ENCODE measurements at places on chromosomes 2 and 18. TPM values are rescaled to one million over a fixed set of nuclear protein-coding genes. Genes with fewer than 3 reads are reported as not detected.

GRCh38 chr2:10963155-10963554, 51.4 kb downstream of the KCNF1 start:
- no peak for DNase-seq

- no peak for DNase-seq
Measured at GRCh38 chr2:29576231-29576630, 345.2 kb downstream of the ALK start.

DNA sequence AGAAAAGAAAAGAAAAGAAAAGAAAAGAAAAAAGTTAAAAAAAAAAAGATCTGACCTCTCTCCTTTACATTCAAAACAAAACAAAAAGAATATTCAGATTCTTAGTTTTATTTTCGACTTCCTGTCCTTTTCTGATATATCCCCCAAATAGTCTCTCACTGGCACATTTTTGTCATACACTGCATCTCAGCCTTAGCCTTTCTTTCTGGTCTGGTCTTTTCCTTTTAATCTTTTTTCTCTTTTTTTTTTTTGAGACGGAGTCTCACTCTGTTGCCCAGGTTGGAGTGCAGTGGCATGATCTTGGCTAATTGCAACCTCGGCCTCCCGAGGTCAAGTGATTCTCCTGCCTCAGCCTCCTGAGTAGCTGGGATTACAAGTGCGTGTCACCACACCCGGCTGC, 1.6 kb upstream of the RIOK3 start:
- DNase-seq: no peak

GRCh38 chr18:77544792-77545191, 295.1 kb downstream of the GALR1 start:
- no peak for DNase-seq

GRCh38 chr2:232028071-232028470, 66.6 kb downstream of the DIS3L2 start:
- DNase-seq: no peak

DNA sequence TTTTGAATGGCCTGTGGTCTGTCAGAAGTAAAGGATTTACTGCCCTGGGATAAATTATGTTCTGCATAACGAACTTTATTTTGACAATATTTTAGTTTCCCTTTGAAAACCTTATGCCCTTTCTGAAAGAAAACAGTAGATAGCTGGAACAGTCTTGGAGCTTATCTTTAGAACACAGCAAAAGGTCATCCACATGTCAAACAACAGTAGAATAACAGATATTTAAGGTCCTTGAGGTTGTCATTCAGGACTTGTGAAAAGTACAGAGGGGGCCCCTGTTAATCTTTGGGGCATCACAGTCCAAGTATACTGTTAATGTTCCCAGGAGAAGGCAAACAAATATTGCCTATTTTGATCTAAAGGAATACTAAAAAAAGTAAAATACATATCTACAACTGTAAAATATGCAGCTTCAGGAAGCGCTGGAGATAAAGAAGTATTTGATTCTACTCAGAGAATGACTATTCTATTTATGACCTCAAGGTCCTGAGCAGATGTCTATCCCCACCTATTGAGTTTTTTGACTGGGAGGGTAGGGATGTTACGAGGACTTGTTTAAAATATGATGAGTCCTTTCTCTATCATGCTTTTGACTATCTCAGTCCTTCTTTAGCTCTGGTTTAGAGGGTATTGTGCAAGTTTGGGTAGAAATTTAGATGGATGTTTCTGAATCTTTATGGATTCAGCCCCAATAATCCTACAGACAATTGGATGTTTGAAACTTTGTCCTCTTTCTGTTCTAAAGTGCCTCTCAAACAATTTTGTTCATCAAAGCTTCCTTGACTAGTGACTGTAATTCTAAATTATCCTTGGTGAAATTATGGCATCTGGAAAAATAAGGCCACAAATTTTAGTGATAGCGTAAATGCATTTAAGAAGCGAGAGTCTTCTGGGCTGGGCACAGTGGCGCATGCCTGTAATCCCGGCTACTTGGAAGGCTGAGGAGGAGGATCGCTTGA, 25.1 kb upstream of the TMEM214 start:
- no peak for DNase-seq

DNA sequence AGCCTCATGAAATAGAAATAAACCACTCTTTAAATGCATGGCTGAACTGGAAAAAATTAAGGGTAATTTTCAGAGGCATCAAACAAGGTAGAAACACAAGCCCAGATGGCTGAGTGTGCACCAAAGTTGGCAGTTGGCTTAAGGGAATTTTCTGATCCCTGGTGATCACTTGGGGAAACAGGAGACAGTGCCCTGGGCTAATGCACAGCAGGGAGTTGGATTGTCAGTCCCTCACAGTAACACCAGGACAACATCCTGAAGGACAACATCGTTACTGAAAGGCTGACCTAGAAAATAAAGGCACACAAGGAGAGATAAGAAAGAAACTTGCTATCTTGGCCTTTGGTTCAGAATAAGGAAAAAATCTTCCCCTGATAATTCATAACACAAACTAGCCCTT, 417.0 kb downstream of the SLC4A3 start:
- DNase-seq: no peak

DNA sequence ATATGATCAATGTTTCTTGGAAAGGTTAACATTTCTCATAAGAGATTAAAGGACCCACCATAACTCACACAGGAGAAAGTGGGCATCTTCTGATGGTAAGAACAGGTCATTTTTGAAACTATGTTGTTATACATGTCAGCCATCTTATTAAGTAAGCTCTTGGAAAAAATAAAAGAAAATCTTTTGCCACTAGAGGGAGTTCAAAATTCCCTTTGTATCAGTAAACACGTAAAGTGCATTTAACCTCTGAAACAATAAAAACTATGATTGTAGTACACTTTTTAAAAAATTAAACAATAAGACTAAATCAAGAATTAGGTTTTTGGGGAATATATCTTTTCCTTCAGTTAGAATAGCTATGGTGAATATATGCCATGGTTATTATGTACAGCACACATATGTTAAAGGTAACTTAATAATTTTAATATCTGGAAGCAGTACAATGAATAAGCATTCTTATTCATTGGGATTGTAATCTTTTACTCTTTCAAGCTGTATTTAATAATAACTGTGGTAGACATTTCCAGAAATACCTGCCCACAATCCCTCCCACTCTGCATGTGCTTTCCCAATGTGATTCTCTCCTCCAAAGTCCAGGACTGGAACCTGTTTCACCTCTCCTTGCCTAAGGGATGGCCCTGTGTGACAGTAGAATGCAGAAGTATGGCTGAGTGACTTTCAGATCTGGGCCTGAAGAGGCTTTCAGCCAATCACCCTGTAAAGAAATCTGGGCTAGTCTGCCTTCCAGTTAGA, 64.2 kb downstream of the RBMS1 start:
- DNase-seq: no peak

DNA sequence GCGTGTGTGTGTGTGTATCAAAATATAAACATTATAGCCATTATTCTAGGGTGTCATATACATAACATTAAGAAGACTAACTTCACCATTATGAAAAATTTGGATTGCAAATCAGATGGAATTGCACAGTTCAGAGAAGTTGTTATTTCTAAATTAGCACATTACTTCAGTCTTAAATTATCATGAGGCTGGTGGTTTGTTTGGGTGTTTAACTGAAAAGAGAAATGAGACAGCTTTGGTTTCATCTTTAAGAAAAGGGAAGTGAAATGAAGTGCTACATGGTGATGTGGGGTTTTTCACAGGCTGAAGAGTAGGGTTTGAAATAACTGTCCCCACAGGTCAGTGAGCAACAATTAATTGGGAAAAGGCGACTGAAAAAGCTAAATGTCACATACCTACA, 161.2 kb upstream of the XIRP2 start:
- DNase-seq: no peak

GRCh38 chr2:71668326-71669057, 215.1 kb downstream of the DYSF start:
- DNase-seq: no peak

DNA sequence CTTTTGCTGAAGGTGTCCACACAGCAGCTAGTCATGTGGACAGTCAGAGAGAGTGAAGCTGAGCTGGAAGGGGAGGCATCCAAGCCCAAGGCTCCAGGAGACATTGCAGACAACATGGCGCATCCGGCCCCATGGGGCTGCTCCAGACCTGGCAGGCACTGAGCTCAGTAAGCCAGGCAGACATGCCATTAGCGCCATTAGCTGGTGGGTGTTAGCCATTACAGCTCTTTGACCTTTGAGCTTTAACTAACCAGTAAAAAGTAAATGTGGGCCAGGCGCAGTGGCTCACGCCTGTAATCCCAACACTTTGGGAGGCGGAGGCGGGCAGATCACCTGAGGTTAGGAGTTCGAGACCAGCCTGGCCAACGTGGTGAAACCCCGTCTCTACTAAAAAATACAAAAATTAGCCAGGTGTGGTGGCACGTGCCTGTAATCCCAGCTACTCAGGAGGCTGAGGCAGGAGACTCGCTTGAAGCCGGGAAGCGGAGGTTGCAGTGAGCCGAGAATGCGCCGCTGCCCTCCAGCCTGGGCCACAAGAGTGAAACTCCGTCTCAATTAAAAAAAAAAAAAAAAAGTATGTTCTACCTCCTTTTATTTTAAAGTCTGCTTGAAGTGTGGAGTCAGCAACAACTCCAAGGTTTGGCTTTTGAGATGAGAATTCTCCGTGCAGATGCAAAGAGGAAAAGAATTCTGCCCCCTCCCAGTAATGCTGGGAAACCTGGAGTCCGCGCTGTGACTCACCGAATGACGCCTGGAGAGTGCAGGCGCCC, 69.4 kb downstream of the TWSG1 start:
- DNase-seq: no peak

- DNase-seq: no peak
Measured at GRCh38 chr18:27616324-27616723, 431.2 kb upstream of the CHST9 start.

GRCh38 chr2:120384486-120385354, 38.8 kb downstream of the INHBB start:
- DNase-seq: no peak

DNA sequence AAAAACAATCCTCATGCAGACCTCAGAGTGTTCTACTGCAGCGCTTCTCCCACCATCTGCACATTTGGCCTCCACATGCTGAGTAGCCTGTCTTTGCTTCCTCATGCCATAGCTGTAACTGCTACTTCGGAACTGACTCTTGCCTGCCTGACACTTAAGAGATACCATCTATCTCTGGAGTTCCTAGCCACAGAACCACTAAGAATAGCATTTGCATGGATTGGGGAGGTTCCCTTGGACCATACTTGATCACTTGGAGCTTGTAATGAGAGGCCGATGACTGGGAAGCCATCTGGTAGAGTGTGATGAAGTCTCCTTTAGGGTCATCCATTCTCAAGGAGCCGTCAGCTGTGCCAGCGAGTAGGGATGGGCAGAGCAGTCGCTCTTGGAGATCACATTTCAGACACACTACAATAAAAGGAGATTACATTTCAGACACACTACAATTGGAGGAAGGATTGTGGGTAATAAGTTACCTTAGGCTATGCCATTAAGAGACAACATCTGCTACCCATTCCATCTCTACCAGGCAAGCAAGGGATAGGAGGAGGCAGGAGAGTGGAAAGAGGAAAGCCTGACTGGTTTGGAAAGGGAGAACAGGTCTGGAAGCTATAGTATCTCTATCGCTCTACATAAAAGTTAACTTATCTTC, 21.8 kb downstream of the DOK1 start:
- no peak for DNase-seq

DNA sequence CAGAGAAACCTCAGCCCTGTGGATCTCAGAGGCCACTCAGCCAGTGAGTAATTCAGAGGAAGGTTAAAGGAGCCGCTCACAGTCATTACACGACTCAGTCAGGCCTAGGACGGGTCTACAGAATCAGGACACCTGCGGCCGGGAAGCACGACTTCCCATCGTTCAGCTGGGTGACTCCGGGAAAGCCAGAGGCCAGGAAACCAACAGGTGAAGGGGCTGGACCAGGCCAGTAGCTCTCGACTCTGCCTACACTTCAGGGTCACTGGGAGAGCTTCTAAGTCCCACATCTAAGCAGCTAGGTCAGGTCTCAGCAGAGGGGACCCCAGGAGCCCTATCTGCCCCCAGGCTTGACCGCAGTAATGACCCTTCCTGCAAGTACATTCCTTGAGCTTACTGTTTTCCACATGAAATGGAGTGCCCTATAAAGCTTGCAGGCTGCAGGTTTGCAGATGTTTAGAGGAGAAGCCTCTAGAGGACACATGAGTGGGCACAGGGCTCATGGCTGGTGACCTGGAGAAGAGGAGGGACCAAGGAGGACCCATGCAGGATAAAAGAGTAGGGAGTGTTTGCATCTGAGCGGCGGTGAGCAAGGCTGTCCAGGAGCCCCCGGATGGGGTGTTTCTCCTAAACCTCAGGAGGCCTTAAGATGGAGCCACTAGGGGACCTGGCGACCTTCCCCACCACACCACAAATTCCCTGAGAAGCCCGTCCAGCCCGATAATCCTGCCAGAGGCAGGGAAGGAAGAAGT, 9.5 kb downstream of the DIPK1C start:
- DNase-seq: no peak

- DNase-seq: peak; percentile 3
Measured at GRCh38 chr2:131801210-131801744, 273.6 kb downstream of the CCDC74A start.

- DNase-seq: peak; percentile 74
Measured at GRCh38 chr18:13266218-13267100, 47.9 kb downstream of the LDLRAD4 start.

DNA sequence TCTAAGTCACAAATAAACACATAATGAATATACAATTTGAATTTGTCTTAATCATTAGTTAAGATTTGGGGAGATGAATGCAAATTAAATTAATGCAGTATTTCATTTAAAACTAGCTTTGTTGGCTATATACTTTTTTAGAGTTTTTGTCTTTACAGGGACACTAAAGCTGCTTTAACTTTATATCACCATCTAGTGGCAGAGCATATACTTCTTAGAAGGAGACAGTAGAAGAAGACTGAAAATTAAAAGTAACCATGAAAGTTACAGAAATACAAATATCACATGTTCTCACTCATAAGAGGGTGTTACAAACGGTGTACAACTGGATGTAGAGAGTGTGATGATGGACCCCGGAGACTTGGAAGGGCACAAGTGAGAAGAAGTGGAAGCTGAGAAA, 268.3 kb upstream of the NETO1 start:
- no peak for DNase-seq

Gene PMS1
- 52.7 TPM for total RNA-seq

Gene BOLL
- 0.10 TPM for total RNA-seq

Gene APOB
- not detected for total RNA-seq

Gene KIF5C
- total RNA-seq: 23.9 TPM

Gene LCT
- total RNA-seq: 0.19 TPM
